Stimulated activated CD4-positive, alpha-beta T cell treated with anti-CD3 and anti-CD28 coated beads, Interleukin-12 subunit alpha, Interleukin-12 subunit beta, amount 100 ng/mL, for 24 hours (primary cell): ENCODE measurements at places on chromosomes 16 and 17.

DNA sequence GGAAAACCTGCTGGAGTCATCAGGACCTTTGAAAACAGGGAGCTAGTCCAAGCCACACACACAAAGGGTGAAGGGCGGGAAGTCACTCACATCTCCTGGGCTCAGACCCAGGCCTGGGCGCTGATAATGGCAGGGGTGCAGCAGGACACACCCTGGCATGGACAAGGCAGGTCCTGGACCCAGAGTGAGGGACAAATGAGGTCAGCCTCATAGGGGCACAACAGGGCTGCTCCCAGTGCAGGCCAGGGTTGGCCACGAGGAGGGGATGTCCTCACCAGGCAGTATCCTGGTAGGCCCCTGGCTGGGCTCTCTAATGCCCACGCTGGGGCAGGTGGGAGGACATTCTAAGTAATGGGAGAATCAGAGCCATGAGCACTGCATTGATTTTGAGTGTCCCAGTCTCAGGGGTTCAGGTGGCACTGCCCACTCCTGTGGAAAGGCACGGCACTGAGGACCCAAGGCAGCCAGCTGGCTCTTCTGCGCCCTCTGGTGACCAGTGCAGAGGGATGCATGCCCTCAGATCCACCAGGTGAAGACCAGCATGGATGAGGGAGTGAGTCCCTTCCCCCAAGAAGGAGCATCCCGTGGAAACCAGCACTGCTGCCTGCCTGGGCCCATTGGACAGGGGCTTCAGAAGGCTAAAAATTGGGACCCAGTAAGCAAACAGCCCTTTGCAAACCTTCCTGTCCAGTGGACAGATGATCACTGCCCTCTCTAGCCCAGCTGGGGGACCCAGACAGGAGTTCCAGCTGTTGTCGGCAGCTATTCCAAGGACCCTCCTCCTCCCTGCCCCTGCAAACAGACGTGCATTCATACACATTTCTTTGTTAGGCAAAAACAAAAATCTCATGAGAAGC is 23.4 kb upstream of the SREBF1 start:
- peak; percentile 62 for DNase-seq

DNA sequence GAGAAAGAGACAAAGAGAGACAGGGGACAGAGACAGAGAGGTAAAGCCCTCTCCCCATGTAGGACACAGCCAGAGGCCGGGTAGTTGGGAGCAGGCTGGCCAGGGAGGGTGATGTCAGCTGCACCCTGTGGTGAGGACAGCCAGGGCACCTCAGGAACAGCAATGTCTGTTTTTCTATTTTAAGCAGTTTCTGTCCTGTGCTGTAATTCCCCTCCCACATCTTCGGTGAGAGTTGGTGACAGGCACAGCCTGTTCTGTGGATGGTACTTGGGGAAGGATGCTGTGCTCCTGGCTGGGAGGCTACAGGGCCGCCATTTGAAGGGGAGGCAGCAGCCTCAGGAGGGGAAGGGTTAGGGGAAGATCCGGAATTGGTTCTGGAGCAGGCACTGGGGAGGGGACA is 163.5 kb downstream of the SDK2 start:
- DNase-seq, result no peak

- DNase-seq, result no peak
Observed at GRCh38 chr16:59058250-59058649, 324.1 kb upstream of the GOT2 start.

DNA sequence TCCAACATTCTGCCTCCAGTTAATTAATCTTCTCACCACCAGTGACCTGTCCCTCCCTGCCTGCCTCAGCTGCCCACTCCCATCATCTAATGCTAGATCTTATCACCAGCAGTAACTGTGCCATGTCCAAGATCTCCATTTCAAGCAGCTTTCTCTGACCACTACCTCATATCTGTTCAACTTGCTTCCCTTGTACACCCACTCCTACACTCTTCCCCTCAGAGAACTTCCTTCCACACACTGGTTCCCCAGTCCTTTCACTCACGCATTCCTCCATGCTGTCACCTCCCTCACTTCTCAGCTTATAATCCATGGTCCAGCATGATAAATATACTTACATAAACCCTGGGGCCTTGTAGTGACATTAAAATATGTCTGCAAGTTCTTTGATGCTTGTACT is 31.8 kb upstream of the DYNLL2 start:
- DNase-seq, result no peak

- DNase-seq, result no peak
Observed at GRCh38 chr16:27448532-27449433, 46.8 kb downstream of the IL21R start.

GRCh38 chr17:56173958-56174835 is 20.9 kb downstream of the ANKFN1 start:
- no peak for DNase-seq

DNA sequence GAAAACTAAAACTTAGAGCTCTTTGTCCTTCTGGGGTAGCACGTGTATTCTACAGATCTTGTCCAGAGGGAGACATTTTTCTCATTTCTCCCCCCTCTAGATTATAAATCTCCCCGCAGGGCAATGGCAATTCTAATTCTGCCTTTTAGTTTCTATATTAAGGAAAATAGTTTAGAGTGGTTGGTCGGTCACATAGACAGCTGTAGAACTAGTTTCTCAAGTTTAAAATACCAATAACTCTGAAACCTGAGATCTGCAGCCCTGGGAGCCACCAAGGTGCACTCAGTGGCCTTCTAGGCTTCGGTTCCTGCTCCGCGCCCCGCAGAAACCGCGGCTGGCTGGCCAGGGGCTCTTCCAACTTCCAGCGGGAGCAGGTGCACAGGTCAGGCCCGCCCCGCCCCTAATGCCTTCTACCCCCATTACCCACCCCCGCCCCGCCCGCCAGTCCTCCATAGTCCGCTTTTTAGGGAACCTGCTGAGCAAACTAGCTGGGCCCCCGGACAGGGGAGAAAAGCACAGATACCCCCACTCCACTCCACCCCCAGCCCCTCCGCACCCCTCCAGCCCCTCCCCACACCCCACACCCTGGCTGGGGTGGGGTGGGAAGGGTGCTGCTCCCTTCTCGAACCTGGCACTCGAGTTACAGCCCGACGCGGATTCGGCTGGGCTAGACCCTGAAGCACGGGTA is 431 bp downstream of the SLFN11 start:
- no peak for DNase-seq

GRCh38 chr16:51666821-51667220 is 515.8 kb upstream of the SALL1 start:
- DNase-seq, result no peak

GRCh38 chr17:56913353-56913866 is 439 bp downstream of the TRIM25 start:
- no peak for DNase-seq

GRCh38 chr16:81995651-81996050 is 15.6 kb downstream of the SDR42E1 start:
- DNase-seq, result no peak

GRCh38 chr17:50842506-50843149 is 7.2 kb downstream of the WFIKKN2 start:
- no peak for DNase-seq

- no peak for DNase-seq
Observed at GRCh38 chr17:7421186-7421585, 1.1 kb downstream of the SPEM1 start.

DNA sequence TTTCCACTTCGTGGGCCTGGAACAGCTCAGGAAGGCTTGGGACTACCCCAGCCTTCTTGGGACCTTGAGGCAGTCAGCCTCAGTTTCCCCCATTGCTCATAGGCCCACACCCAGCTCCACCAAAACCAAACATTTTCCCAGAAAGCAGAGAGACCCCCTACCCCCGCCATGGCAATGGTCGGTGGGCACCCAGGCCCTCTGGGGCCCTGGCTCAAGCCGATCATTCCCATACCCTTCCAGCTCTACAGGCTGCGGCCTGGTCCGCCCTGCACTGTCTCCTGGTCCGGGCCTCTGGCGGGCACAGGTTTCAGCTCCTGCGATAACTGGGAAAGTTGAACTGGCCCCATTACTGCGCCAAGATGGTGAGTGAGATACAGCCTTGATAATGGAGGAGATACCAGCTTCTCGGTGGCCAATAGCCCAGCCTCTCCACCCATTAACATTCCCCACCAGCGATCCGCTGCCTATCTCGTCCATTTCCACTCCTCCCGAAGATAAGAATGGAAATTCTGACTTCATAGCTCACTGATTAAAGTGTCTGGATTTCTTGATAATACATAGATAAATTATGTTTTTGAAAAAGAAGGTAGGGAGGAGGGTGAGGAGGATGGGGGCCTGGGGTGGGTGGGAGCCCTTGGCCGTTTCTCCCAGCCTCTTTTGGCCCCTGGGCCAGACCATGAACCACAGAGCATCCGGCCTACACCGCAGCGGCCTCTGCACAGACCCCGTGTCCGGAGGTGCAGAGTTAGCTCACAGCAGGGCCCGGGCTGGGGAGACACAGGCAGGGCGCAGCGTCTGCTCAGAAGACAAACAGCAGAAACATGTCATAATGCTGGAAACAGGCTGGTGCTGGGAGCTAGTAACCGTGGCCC is 11.6 kb downstream of the ZFPM1 start:
- no peak for DNase-seq

GRCh38 chr16:69005641-69006355 is 99.7 kb upstream of the HAS3 start:
- DNase-seq, result no peak
